HT1080 (cell line): ENCODE measurements at places on chromosomes 3 and 15. TPM values are rescaled to one million over a fixed set of nuclear protein-coding genes. Genes with fewer than 3 reads are reported as not detected.

Gene HRG
- 0.05 TPM in 1 of 2 replicates, not detected in the other for total RNA-seq

Gene ZIC1
- not detected in 2 replicates for total RNA-seq

Gene ITPKA
- total RNA-seq = 10.9 and 15.0 TPM in 2 replicates

Gene NPAP1
- total RNA-seq = not detected in 2 replicates

Gene PPCDC
- 13.4 and 15.8 TPM in 2 replicates for total RNA-seq

Gene LSMEM2
- total RNA-seq = not detected in 2 replicates

Gene MUSTN1
- total RNA-seq = 0.30 TPM in 1 of 2 replicates, not detected in the other

Gene CYP1A2
- total RNA-seq = not detected in 2 replicates

Gene RAB6B
- total RNA-seq = 0.23 and 0.51 TPM in 2 replicates

Gene MRAS
- total RNA-seq = 2.3 and 3.1 TPM in 2 replicates

Gene SERINC4
- 0.13 and 0.18 TPM in 2 replicates for total RNA-seq

Gene ZMYND10
- total RNA-seq = 1.4 and 2.8 TPM in 2 replicates

Gene FETUB
- total RNA-seq = 1.8 and 1.9 TPM in 2 replicates

Gene PLSCR2
- total RNA-seq = not detected in 2 replicates

Gene C3orf20
- total RNA-seq = 0.05 TPM in 1 of 2 replicates, not detected in the other

Gene THAP10
- total RNA-seq = 3.3 and 3.8 TPM in 2 replicates

Gene PLA2G4D
- total RNA-seq = not detected in 2 replicates

Gene SLC2A2
- total RNA-seq = not detected in 2 replicates

Gene ANKRD63
- total RNA-seq = not detected in 2 replicates

Gene HYAL1
- 0.40 and 0.43 TPM in 2 replicates for total RNA-seq

Gene SLC27A2
- total RNA-seq = not detected in 2 replicates

Gene CADPS
- total RNA-seq = 0.03 and 0.18 TPM in 2 replicates

Gene NDN
- total RNA-seq = 3.7 and 4.0 TPM in 2 replicates

Gene KBTBD13
- not detected in 2 replicates for total RNA-seq

Gene SLITRK3
- 0.03 TPM in 1 of 2 replicates, not detected in the other for total RNA-seq

Gene TEX9
- 1.2 and 2.1 TPM in 2 replicates for total RNA-seq

Gene DLL4
- 0.20 and 0.31 TPM in 2 replicates for total RNA-seq

Gene EXD1
- total RNA-seq = not detected in 2 replicates

Gene EFHB
- total RNA-seq = 1.8 TPM in 1 of 2 replicates, not detected in the other

Gene GNAT1
- total RNA-seq = not detected in 2 replicates

Gene SCAANT1
- total RNA-seq = not detected in 2 replicates

Gene SERPINI2
- not detected in 2 replicates for total RNA-seq

Gene ADAMTSL3
- 0.03 TPM in 1 of 2 replicates, not detected in the other for total RNA-seq

Gene KCTD6
- total RNA-seq = 5.8 and 10.2 TPM in 2 replicates

Gene GOLGB1
- total RNA-seq = 15.5 and 20.5 TPM in 2 replicates

Gene TFG
- 59.5 and 105 TPM in 2 replicates for total RNA-seq

Gene SNX22
- total RNA-seq = 2.3 TPM in 2 replicates

Gene PLA2G4E
- 0.07 TPM in 1 of 2 replicates, not detected in the other for total RNA-seq

Gene FGD5
- total RNA-seq = not detected in 2 replicates

Gene SNTN
- total RNA-seq = not detected in 2 replicates

Gene CPN2
- total RNA-seq = not detected in 2 replicates

Gene ICE2
- total RNA-seq = 13.5 and 17.0 TPM in 2 replicates

Gene OR5K2
- total RNA-seq = not detected in 2 replicates

Gene PARP15
- not detected in 2 replicates for total RNA-seq

Gene OSTN
- not detected in 2 replicates for total RNA-seq
